ENCODE measurements at places on chromosomes 2 and 18. TPM values are rescaled to one million over a fixed set of nuclear protein-coding genes. Genes with fewer than 3 reads are reported as not detected.
A peak's percentile ranks its signal among the peaks of the same experiment; 100 is the strongest.

- H3K36me3 ChIP-seq, result no peaks in the 10 kb centered on the region
- H3K4me1 ChIP-seq, result peaks cover 36% of the 10 kb centered on the region
- H3K27ac ChIP-seq, result peak overlapping the region; percentile 92
- H3K4me3 ChIP-seq, result peak overlapping the region; percentile 65
- DNase-seq, result peak; percentile 60
Observed at GRCh38 chr2:165067643-165068486, 112.5 kb upstream of the SLC38A11 start.

- H3K27me3 ChIP-seq, result no peaks in the 10 kb centered on the region
- no peak overlapping the region for H3K4me3 ChIP-seq
- DNase-seq, result no peak
Observed at GRCh38 chr2:183807870-183808269, 683.6 kb downstream of the NUP35 start.

- peaks cover 4% of the 10 kb centered on the region for H3K4me1 ChIP-seq
- no peaks in the 10 kb centered on the region for H3K36me3 ChIP-seq
- DNase-seq, result no peak
- no peak overlapping the region for H3K4me3 ChIP-seq
Observed at GRCh38 chr2:239940861-239941570, 84.1 kb downstream of the NDUFA10 start.

DNA sequence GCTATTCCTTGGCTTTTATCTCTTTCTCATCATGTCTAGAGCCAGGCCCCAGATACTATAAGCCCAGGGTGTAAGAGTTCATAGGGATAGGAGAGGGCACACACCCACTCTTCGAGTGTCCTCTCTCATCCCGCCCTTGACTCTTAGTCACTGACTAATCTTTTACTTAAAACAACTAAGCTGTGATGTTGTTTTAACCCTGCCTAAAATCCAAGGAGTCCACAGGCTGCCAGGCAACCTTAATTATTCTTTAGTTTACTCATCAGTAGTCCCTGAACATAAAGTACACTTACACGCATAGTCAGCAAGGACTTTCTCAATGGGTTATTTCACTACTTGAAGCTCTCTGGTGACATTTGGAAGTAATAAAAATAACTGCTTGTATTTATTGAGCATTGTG, 28.4 kb downstream of the GREB1L start:
- no peak overlapping the region for H3K4me3 ChIP-seq
- DNase-seq, result no peak
- H3K27me3 ChIP-seq, result no peaks in the 10 kb centered on the region
- H3K27ac ChIP-seq, result peak overlapping the region; percentile 0
- peaks cover 2% of the 10 kb centered on the region for H3K36me3 ChIP-seq

DNA sequence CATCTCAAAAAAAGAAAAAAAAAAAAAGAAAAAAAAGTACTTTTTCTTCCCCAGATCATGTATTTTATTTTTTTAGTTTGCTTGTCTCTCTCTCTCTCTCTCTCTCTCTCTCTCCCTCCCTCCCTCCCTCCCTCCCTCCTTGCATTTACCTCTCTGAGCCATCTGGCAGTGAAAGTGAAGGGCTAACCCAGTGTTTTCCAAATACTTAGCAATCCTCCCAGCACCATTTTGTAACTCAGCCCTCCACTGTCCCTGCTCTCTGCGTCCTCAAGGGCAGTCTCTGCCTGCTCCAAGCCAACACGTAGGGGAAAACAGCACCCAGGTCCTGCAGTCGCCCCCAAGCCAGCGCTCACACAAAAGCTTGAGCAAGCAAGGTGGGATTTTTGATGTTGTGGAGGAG, 19.6 kb upstream of the TEX44 start:
- no peak overlapping the region for H3K4me3 ChIP-seq
- no peak for DNase-seq
- H3K27me3 ChIP-seq, result no peaks in the 10 kb centered on the region
- H3K4me1 ChIP-seq, result peaks cover 59% of the 10 kb centered on the region
- peak overlapping the region; percentile 96 for H3K27ac ChIP-seq

- no peaks in the 10 kb centered on the region for H3K27me3 ChIP-seq
- H3K4me1 ChIP-seq, result peaks cover 8% of the 10 kb centered on the region
- H3K27ac ChIP-seq, result no peak overlapping the region
- no peak for DNase-seq
Observed at GRCh38 chr2:161078211-161078539, 82.1 kb upstream of the TANK start.

DNA sequence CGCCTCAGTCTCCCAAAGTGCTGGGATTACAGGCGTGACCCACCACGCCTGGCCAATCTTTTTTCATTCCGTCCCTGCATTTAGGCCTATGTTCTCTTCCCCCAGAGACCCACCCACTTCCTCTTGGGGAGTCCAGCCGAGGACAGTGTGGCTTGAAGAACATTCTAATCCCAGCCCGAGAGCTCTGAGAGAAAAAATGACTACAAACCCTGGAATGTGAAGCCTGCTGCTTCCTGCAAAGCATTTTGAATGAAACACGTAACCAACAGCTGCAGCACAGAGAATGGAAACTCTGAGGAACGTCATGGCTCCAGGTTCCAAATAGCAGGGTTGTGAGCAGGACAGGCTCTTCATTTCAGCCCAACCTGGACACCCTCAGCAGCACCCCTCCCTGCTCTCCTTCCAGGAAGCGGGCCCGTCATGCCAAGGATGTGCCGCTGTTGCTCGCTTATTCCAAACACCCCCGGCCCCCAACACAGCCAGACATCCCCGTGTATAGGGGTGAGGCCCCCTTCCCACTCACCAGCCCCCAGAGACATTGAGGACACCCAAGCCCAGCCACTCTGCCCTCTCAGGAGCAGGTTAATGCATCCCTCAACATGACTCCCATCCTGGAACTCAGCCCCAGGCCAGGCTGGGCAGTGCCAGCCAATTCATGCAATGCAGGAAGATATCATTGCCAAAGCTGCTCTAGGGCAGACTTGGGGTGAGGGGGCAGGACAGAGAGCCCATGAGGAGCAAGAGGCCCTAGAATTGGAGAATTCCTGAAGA, 139.8 kb downstream of the ZFP36L2 start:
- DNase-seq, result no peak
- peaks cover 10% of the 10 kb centered on the region for H3K36me3 ChIP-seq
- H3K4me3 ChIP-seq, result peak overlapping the region; percentile 29
- H3K4me1 ChIP-seq, result peaks cover 60% of the 10 kb centered on the region
- H3K27ac ChIP-seq, result peak overlapping the region; percentile 99
- no peaks in the 10 kb centered on the region for H3K27me3 ChIP-seq

DNA sequence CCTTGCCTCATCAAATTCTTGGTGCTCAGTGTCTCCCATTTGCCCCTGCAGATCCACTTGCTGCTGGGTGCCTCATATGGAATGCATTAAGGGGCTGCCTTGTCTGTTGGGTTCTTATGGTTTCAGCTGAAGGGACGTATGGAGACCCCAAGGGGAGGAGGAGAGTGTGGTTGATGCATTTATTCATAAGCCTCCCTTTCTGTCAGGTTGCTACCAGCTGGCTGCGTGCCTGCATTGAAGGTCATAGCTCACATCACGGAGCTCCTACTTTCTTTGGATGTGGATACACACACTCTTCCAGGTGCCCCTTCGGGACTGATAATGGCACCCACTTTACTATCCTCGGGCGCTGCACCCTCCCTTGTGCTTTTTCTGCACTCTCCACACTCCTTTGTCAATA, 377.9 kb downstream of the SLC4A3 start:
- DNase-seq, result no peak
- H3K4me1 ChIP-seq, result peaks cover 25% of the 10 kb centered on the region
- H3K4me3 ChIP-seq, result no peak overlapping the region
- no peak overlapping the region for H3K27ac ChIP-seq

DNA sequence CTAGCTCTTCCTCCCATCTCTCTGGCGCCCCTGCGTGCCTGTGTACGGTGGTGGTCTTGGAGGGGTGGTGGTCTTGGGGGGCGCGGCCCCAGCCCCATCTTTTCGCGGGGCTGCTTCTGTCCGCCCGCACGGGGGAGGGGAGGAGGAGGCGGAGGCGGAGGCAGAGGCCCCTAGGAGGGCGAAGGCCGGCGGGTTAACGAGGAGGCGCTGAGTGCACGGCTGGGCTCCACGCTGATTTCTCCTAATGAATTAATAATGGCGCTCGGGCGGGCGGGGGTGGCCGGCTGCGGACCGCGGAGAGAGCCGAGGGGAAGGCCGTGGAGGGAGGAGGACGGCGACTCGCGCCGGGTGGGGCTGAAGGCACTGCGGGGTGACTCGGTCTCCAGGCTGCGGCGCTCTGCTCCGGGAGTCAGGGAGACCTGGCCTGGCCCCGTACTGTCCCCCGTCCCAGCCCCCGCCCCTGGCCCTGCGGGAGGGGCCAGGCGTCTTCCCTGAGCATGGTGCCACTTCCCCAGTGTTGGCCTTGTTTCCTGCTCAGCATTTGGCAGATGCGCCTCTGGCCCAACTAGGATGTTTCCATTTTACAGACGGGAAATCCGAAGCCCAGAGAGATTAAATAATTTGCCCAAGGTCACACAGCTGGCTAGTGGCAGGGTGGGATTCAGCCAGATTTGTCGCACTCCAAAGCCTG, 6.0 kb downstream of the GAREM2 start:
- DNase-seq, result no peak
- peaks cover 3% of the 10 kb centered on the region for H3K36me3 ChIP-seq
- peak overlapping the region; percentile 65 for H3K4me3 ChIP-seq
- H3K27me3 ChIP-seq, result peaks cover 22% of the 10 kb centered on the region
- peaks cover 31% of the 10 kb centered on the region for H3K4me1 ChIP-seq

- H3K36me3 ChIP-seq, result no peaks in the 10 kb centered on the region
- no peak for DNase-seq
- H3K27ac ChIP-seq, result no peak overlapping the region
- H3K27me3 ChIP-seq, result no peaks in the 10 kb centered on the region
- H3K4me1 ChIP-seq, result peaks cover 32% of the 10 kb centered on the region
Observed at GRCh38 chr18:11983592-11983991, 2.3 kb downstream of the IMPA2 start.

DNA sequence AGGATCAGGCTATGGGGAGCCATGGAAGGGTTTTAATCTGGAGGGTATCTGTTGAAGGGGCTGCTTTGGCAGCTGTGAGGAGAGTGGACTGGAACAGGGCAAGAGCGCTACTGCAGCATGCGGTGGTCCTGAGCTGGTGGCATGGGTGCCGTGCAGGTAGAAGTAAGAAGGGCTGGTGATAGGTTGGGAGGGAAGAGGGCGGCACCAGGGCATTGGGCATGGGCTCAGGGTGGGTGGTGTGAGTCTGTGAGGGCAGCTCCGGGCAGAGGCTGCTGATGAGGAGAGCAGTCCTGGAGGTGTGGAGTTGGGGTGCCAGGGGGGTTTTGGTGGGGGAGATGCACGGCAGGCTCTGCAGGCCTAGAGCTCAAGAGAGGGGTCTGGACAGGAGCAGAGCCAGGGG, 2.1 kb downstream of the ACTG2 start:
- no peak overlapping the region for H3K27ac ChIP-seq
- peaks cover 3% of the 10 kb centered on the region for H3K4me1 ChIP-seq
- H3K36me3 ChIP-seq, result no peaks in the 10 kb centered on the region
- H3K4me3 ChIP-seq, result no peak overlapping the region

GRCh38 chr2:143128681-143129580, at the start of gene ARHGAP15:
Gene ARHGAP15 (plus strand): TSS chr2:143129419.
- peaks cover 13% of the 10 kb centered on the region for H3K4me1 ChIP-seq
- H3K36me3 ChIP-seq, result no peaks in the 10 kb centered on the region
- peaks cover 3% of the 10 kb centered on the region for H3K27me3 ChIP-seq
- H3K4me3 ChIP-seq, result no peak within 1 kb of the TSS
- no peak within 1 kb of the TSS for H3K27ac ChIP-seq

GRCh38 chr2:88011011-88011410, 5.3 kb downstream of the RNU2-63P start:
- no peak overlapping the region for H3K4me3 ChIP-seq
- no peaks in the 10 kb centered on the region for H3K27me3 ChIP-seq
- no peak overlapping the region for H3K27ac ChIP-seq

DNA sequence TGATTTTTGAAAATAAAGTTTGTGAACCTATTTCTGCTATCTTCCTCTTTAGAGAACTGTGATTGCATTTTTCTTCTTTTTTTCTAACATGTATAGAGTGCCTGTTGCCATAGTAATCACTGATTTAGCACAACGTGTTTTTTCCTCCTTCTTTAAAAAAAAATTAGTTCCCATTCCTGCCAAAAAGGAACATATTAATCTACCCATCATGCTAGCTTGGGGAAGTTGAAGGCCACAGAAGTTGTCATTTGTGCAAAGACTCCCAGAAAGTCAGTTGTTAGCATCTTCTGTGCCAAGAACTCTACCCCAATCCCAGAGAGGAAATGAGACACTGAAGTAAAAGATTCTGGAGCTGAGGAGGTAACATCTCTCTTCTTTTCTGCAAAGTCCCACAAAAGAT, 57.3 kb downstream of the SLC8A1 start:
- no peak overlapping the region for H3K4me3 ChIP-seq
- H3K36me3 ChIP-seq, result no peaks in the 10 kb centered on the region
- peaks cover 42% of the 10 kb centered on the region for H3K4me1 ChIP-seq
- DNase-seq, result no peak
- peak overlapping the region; percentile 85 for H3K27ac ChIP-seq

- no peaks in the 10 kb centered on the region for H3K36me3 ChIP-seq
- peaks cover 12% of the 10 kb centered on the region for H3K27me3 ChIP-seq
- H3K4me3 ChIP-seq, result peak overlapping the region; percentile 0
- peaks cover 12% of the 10 kb centered on the region for H3K4me1 ChIP-seq
- no peak for DNase-seq
Observed at GRCh38 chr2:129935118-129935517, 44.3 kb upstream of the RAB6C start.

- no peaks in the 10 kb centered on the region for H3K36me3 ChIP-seq
- no peak overlapping the region for H3K27ac ChIP-seq
- no peak overlapping the region for H3K4me3 ChIP-seq
- H3K27me3 ChIP-seq, result no peaks in the 10 kb centered on the region
- no peaks in the 10 kb centered on the region for H3K4me1 ChIP-seq
- DNase-seq, result peak; percentile 41
Observed at GRCh38 chr18:75727456-75727855, 300.0 kb upstream of the SMIM21 start.

GRCh38 chr2:120871881-120872620, 136.4 kb downstream of the GLI2 start:
- no peaks in the 10 kb centered on the region for H3K36me3 ChIP-seq
- H3K27me3 ChIP-seq, result no peaks in the 10 kb centered on the region
- H3K4me3 ChIP-seq, result no peak overlapping the region

- peaks cover 91% of the 10 kb centered on the region for H3K27me3 ChIP-seq
- H3K4me1 ChIP-seq, result peaks cover 15% of the 10 kb centered on the region
- no peak within 1 kb of the TSS for H3K27ac ChIP-seq
- peak; percentile 65 for DNase-seq
Observed at GRCh38 chr2:86337244-86337835, at the start of gene REEP1. Gene REEP1 (minus strand): TSS chr2:86337626. CDS start chr2:86337510, 116 bp downstream.

- H3K27me3 ChIP-seq, result peaks cover 4% of the 10 kb centered on the region
- H3K36me3 ChIP-seq, result no peaks in the 10 kb centered on the region
- peaks cover 9% of the 10 kb centered on the region for H3K4me1 ChIP-seq
- no peak for DNase-seq
- H3K27ac ChIP-seq, result no peak overlapping the region
Observed at GRCh38 chr2:182625814-182626213, 90.2 kb upstream of the DNAJC10 start.

- peak overlapping the region; percentile 76 for H3K4me3 ChIP-seq
- peaks cover 23% of the 10 kb centered on the region for H3K4me1 ChIP-seq
- H3K27me3 ChIP-seq, result peaks cover 84% of the 10 kb centered on the region
Observed at GRCh38 chr2:46299365-46300263, 2.4 kb downstream of the EPAS1 start.

Gene SDC1
- 45.5 TPM for total RNA-seq

Gene SLC16A14
- 10.1 TPM for total RNA-seq

Gene CYTIP
- total RNA-seq, result not detected

Gene PRKAG3
- total RNA-seq, result 2.9 TPM

Gene SCTR
- 0.97 TPM for total RNA-seq
